Stimulated activated CD4-positive, alpha-beta T cell treated with anti-CD3 and anti-CD28 coated beads, Interleukin-2, amount 100 ng/mL, for 4 hours (primary cell): ENCODE measurements at places on chromosomes 5 and 9.

GRCh38 chr5:14929293-14930065 lies 57.9 kb upstream of the ANKH start:
- DNase-seq = no peak

GRCh38 chr9:133876144-133876543 lies 116.0 kb downstream of the VAV2 start:
- DNase-seq = no peak

- DNase-seq = no peak
These were observed 153.8 kb downstream of the GOLPH3 start for GRCh38 chr5:32020271-32020670.

DNA sequence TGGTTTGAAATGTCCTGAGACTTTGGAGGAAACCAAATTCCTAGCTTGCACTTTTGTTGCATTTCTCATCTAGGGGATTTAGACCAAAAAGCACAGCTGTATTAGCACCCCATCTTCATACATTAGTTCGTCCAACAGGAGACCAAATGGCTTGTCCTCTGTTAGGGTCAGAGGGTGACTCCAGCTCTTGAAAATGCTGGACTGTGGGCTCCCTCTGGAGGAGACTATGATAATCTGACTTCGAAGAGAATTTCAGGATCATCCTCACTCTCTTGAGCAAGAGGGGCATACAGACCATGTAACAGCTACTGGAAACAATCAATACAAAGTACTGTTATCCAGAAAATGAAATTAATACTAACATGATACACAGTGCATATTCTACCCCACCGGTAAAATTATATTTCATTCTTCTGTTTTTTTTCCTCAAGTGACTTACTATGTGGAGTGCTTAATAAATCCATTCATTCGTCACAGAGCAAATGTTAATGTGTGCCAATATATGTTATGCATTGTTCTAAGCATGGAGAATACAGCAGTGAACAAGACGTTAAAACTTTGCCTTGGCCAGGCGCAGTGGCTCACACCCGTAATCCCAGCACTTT lies 63.7 kb upstream of the PPP2CA start:
- peak; percentile 27 for DNase-seq

DNA sequence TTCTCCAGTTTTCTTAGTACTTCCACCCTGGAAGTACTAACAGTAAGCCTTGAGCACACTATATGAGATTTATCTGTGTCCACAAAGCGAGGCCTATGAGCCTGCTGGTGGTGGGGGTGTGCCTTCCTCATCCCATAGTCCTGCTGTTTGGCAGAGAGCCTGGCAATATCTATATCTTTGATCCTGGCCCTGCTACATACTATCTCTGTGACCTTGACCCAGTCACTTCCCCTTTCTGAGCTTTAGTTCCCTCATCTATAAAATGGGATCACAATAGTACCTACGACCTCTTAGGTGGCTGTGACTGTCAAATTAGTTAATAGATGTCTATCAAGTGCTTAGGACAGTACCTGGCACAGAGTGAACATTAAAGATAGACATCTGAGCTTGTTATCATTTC lies 114.6 kb upstream of the SAP30L start:
- no peak for DNase-seq

GRCh38 chr5:124399426-124399961 lies 346.9 kb downstream of the ZNF608 start:
- DNase-seq = no peak

DNA sequence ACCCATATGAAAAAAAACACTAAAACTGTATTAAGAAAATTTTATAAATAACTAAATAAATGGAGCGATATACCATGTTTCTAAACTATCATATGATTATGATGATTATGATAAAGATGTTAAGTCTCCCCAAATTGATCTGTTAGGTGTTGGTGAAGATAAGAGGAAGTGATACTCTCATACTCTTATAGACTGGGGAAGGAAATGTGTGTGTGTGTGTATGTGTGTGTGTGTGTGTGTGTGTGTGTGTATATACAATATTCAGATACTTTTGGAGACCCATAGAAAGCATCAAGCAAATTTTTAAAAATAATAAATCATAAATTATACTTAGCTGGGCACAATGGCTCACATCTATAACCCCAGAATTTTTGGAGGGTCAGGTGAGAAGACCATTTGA lies 62.9 kb downstream of the TMEM232 start:
- DNase-seq = no peak

DNA sequence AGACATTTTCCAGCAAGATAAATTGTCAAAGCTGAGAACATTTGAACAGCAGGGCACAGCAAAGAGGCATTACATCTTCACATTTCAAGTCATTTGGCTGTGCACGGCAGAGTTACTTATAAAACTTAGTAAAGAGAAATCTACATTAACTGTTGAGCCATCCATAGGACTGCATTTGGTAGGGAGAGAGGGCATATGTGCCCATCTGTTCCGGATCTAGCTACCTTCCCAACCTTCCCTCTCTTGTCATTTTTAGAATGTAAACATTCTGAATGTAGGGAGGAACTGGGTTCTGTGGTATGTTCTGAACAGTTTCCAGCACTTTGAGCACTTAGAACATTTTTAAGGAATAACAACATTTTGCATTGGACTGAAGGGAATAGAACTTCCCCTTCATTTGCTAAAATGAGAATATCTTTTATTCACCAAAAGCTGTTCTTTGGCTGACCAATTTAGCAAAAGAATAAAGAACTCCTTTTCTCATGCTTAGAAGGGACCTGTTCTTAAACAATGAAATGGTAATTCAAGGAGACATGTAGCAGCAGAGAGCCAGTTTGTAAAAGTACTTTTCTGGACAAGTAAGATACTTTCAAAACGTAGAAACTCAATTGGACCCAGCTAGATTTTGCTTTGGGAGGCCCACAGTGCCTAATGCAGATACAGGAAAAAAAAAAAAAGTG lies 104.4 kb downstream of the CETN3 start:
- DNase-seq = no peak

- DNase-seq = no peak
These were observed 60.1 kb downstream of the GTF3C4 start for GRCh38 chr9:132730054-132731033.

GRCh38 chr5:14006823-14007520 lies 62.5 kb upstream of the DNAH5 start:
- DNase-seq = no peak

GRCh38 chr5:84861306-84861705 lies 476.6 kb upstream of the EDIL3 start:
- DNase-seq = no peak

- DNase-seq = no peak
These were observed 5.1 kb downstream of the SEMA5A start for GRCh38 chr5:9540791-9541190.

DNA sequence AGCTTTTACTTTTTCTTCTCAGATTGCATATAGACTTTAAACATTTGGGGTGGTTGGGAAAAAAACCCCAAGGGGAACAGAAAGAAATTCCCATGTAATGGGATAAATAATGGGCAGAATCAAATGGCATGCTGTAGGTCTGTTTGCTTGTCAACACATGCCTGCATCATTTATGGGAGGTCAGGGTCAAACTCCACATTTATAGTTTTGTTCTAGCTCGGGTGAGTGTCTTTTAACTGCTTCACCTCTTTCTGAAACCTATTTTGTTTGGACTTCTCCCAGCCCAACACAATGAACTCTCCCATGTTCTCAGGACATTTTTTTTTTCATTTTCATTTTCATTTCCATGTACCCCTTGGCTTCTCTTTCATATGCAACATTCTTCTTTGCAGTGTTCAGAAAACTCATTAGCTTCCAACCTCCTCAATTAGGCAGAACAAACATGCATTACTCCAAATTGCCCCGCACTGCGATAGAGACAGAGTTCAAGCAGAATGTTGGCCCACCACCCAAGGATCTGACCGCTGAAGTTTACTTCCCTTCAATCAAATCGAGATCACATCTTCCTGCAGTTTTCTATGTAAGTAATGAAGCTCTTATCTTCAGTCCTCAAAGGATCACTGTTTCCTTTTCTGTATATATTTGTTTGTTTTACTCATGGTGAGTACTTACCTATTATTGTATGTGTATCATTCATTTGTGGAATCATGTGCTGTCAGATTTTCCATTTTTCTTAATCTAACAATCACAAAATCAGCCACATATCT lies 354.6 kb downstream of the ZSWIM6 start:
- no peak for DNase-seq

GRCh38 chr9:14403081-14403480 lies 89.1 kb upstream of the NFIB start:
- no peak for DNase-seq

DNA sequence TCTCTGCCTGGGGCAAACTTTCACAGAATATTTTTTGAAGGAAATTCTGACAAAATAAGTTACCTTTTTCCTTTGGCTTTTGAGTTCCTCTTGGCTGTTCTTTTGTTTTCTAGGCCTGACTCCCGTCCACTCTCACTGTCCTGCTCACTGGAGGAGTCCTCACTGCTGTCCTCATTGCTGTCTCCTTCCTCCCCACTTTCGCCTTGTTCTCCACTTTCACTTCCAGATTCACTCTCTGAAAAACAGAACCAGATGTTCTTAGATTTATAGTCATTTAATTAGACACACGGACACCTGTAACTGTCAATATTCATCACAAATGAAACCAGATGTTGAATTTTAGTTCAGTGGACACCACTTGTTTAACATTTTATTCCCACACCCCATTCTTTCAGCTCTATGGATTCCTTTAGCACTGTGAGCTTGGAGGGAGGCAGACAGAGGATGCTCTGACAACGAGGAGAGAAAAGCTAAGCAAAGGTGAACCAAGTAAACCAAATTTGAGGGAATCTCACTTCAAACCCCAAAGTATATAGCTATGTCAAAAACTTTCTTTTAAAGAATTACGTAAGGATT lies 180.7 kb downstream of the AP3B1 start:
- DNase-seq = no peak

- DNase-seq = no peak
These were observed 20.8 kb upstream of the ACTBL2 start for GRCh38 chr5:57503433-57503832.

DNA sequence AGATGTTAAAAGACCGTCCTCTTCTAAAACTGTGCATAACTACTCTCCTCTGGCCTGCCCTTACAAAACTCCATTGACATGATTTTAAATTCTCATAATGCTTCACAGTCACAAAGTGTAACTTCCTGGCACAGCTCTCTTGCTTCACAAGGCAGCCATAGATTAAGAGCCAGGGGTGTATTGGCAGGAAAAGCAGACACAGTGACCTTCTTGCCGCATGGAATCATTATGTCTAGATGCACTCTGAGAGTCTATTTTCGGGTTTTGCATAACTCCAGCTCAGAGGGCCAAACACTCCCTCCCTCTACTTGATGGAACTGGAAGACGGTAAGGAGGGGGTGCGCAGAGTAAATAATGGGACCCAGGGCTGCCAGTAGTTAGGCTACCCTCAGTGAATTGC lies 110.1 kb downstream of the MARCHF3 start:
- no peak for DNase-seq

DNA sequence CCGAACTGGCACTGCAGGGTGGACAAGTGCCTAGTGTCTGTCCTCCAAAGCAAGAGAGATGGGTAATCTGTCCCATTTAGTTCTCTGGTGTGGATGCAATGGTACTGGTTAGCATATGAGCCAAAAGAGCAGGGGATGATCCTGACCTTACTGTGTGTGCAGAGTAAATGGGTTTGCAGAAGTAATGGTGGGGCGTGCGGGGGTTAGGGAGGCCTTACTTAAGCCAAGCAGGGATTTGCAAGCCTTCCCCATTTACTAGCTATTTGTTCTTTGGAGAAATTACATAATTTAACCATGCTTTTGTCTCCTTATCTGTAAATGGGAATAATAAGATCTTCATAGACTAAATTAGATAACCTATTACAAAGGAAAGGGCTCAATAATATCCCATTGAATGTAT lies 19.9 kb upstream of the LCP2 start:
- DNase-seq = no peak

DNA sequence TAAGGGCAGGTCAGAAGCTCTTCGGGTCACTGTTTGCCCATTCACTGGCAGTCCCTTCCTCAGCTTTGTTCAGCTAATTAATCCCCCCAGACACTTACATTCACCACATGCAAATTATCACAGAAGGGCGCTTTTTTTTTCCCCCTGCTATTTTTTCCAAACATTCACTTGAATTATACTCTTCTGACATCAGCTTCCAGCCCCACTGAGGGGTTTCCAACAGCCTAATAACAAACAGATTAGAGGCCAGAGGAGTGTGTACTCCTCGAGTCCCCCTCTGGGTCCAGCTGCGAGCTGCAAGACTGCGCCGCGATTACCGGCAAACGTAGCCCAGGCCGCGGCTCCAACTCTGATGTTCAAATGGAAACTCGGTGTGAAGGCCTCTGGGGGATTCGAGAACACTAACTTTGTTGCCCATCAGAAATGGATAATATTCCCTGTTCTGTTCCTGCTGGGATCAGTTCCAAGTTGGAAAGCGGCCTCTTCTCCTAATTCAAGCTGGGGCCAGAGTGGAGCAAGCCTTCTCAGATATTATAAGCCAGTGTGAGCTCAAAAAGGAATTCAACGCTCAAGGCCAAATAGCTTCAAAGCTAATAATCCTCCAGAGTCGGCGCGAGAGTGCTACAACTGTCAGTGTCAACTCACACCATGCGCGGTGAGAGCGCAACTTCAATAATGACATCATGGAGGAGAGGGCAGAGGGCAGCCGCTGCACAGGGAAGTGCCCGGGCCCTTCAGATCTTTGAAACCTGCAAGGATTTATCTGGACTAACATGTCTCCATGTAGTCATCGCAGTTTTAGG lies 560.8 kb downstream of the BNC2 start:
- no peak for DNase-seq

DNA sequence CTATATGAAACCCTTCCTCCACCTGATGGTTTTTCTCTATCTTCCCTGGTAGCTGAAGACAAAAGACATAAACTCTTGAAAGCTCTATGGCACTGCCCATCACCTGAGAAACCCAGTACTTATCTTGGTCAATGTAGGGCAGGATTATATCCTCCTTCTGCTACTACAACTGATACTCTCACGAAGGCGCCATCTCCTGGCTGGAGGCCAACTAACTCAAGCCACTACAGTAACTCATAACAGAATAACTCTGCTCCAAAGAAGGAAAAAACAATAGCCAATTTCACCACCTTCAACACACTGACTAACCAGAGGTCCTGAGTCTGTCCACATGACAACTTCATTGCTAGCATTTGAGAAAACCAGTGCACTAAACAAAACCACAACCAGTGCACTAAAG lies 409.2 kb downstream of the CETN3 start:
- DNase-seq = no peak

GRCh38 chr9:69975681-69976080 lies 68.0 kb upstream of the MAMDC2 start:
- DNase-seq = no peak

DNA sequence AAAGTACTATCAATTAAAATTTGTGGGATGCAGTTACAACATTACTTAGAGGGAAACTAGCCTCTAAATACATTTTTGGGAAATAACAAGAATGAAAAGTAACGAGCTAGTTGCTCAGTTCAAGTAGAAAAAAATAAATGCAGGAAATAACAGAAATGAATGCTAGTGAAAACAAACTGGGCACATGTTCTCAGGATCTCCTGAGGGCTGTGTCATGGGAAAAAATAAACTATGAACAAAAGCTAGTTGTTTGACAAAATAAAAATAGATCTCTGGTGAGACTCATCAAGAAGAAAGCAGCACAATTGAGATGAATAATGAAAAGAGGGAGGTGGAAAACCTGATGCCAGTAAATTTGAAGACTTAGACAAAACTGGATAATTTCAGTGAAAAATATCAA lies 16.3 kb downstream of the IDNK start:
- DNase-seq = no peak
